ENCODE measurements at places on chromosomes 12 and 14. TPM values are rescaled to one million over a fixed set of nuclear protein-coding genes. Genes with fewer than 3 reads are reported as not detected.

RGS6 gene
- total RNA-seq = 35.5 TPM

GPR68 gene
- total RNA-seq = 0.89 TPM

SLC39A5 gene
- 0.96 TPM for total RNA-seq

KRT79 gene
- not detected for total RNA-seq

CDH24 gene
- 12.0 TPM for total RNA-seq

TEAD4 gene
- 2.5 TPM for total RNA-seq

TOMM20L gene
- not detected for total RNA-seq

KCNMB4 gene
- total RNA-seq = 59.8 TPM

DHH gene
- total RNA-seq = not detected

KLHDC1 gene
- 20.6 TPM for total RNA-seq

RFX4 gene
- total RNA-seq = 27.0 TPM

FOXG1 gene
- total RNA-seq = 71.1 TPM

ABCB9 gene
- 61.2 TPM for total RNA-seq

PRICKLE1 gene
- 47.7 TPM for total RNA-seq

A2M gene
- total RNA-seq = 111 TPM

SERPINA6 gene
- not detected for total RNA-seq

PARPBP gene
- total RNA-seq = 4.3 TPM

ASB2 gene
- 6.1 TPM for total RNA-seq

ESR2 gene
- total RNA-seq = 1.9 TPM

DEPDC4 gene
- total RNA-seq = 2.3 TPM

CELA1 gene
- total RNA-seq = not detected

EFS gene
- total RNA-seq = 29.6 TPM

FOXA1 gene
- total RNA-seq = not detected

TMEM132D gene
- 29.9 TPM for total RNA-seq

GPR65 gene
- total RNA-seq = 2.2 TPM

RCOR1 gene
- 15.1 TPM for total RNA-seq

ITPR2 gene
- 60.3 TPM for total RNA-seq

TSPAN19 gene
- total RNA-seq = 1.3 TPM

MGAT4C gene
- 16.5 TPM for total RNA-seq

GPR135 gene
- 15.1 TPM for total RNA-seq

PAN2 gene
- 80.4 TPM for total RNA-seq

SYNE2 gene
- 25.3 TPM for total RNA-seq

NOVA1 gene
- 124 TPM for total RNA-seq

GXYLT1 gene
- 12.5 TPM for total RNA-seq

OTUB2 gene
- total RNA-seq = 2.0 TPM

SMCO2 gene
- total RNA-seq = 2.0 TPM

KRT77 gene
- not detected for total RNA-seq

ADCY4 gene
- total RNA-seq = 7.7 TPM

TRIM9 gene
- 220 TPM for total RNA-seq

KMT2D gene
- total RNA-seq = 118 TPM

NRL gene
- total RNA-seq = 4.7 TPM
